Stimulated activated CD8-positive, alpha-beta memory T cell treated with anti-CD3 and anti-CD28 coated beads, Interleukin-15, amount 100 ng/mL, for 4 hours (primary cell): ENCODE measurements at places on chromosomes 7 and 10.

DNA sequence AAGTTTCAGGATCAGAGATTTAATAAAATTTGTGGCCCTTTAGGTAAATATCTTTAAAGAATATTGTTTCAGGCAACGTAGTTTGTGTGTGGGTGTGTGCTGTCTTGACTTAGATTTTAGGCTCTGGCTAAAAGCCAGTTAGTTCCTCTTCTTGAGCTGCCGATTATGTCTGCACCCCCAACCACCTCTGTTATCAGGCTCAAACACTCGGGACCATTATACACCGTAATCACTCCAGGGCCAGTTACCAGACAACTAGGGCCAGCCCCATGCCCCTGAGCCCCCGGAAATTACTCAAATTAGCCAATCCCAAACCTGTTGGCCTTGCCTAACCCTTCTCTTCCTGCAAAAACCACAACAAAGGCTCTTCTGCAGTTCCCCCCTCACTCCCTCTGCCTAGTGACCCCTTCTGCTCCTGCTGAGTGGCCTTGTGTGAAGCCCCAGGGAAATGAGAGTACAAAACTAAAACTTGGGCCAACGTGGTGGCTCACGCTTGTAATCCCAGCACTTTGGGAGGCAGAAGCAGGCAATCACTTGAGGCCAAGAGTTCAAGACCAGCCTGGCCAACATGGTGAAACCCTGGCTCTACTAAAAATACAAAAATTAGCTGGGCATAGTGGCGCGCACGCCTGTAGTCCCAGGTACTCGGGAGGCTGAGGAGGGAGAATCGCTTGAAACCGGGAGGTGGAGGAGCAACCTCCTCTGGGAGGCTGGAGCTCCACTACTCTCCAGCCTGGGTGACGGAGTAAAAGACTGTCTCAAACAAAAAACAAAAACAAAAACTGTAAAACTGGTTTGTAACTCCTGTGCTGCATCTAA is 9.2 kb upstream of the HNRNPF start:
- no peak for DNase-seq

DNA sequence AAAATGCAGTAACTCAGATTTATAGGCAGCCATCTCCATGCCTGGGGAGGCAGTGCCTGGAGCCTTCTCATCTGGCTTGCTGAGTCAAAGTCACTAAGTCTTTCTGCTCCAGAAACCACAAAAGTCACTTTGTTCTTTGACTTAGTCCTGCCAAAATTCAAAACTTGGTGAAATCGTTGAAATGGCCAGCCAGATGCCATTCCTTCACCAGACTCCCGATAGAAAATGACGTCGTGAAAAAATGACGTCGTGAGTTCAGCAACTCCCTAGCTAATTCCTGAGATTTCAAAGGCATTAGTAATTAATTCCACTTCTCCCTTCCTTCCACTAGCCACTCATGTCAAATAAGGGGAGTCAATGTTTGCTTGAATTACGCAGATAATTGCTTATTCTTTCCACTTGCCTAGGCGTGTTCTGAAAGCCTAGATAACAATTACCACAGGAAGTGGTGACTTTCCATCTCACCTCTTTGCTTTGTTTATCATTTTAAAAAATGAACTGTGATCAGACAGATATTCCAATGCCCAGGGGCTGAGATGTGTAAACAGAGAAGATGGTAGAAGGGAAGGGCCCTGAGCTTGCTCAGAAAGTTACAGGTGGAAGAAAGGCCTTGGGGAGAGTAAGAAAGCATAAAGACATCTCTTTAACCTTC is 48.5 kb upstream of the OSBPL3 start:
- peak; percentile 10 for DNase-seq

GRCh38 chr10:93091960-93092359 is 18.3 kb downstream of the CYP26A1 start:
- DNase-seq, result no peak

DNA sequence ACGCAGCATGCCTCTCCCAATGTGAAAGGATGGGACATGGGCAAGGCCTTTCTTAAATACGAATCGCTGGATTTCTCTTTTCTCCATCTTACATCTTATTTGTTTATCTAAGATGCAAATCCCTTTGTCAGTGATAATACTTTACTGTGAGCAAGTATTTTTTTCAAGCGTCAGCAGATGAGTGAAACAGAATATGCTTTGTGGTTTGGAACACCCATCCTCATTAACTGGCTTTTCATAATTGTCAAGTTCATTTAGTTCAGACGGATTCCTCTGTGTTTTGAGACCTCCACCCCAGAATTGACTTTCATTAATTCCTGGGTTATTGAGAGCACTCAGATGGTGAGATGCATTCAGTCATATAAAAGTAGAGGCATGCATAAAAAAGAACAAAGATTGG is 149.8 kb downstream of the NSUN6 start:
- no peak for DNase-seq

- DNase-seq, result no peak
Measured at GRCh38 chr7:122303531-122304318, 825 bp downstream of the FEZF1 start.

- no peak for DNase-seq
Measured at GRCh38 chr10:476455-476780, 213.1 kb downstream of the DIP2C start.

- no peak for DNase-seq
Measured at GRCh38 chr7:119026391-119026790, 801.9 kb downstream of the ANKRD7 start.

DNA sequence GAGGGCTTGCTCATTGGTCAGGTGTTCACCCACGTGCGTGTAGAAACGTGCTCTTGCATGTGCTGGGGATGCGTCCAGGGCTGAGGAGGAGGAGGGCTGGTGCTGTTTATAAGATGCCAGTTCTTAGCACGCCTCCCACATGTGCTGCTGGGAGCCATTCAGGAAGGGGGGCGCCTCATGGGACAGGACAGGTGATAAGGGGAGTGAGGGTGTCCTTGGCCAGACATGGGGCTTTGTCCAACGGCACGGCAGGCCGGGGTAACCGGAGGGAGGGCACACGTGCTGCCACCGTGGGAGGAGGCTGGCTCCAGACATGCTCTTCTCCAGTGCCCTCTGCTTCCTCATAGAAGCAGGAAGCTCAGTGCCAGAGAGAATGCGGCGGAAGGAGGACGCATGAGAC is 150.0 kb downstream of the ZMYND11 start:
- DNase-seq, result no peak

DNA sequence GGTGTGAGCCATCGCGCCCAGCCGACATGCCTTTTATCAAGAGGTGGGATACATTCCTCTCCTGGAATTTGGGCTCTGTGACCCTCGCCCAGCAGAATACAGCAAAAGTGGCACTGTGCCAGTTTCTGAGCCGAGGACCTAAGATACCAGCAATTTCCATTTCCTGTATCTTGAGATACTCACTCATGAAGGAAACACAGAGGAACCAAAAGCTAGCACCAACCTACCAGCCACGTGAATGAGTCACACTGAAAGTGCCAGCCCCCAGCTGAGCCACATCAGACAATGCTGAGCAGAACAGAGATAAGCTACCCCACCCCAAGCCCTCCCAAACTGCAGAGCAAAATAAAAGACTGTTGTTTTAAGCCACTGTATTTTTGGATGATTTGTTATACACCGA is 56.3 kb downstream of the CACUL1 start:
- DNase-seq, result peak; percentile 83

DNA sequence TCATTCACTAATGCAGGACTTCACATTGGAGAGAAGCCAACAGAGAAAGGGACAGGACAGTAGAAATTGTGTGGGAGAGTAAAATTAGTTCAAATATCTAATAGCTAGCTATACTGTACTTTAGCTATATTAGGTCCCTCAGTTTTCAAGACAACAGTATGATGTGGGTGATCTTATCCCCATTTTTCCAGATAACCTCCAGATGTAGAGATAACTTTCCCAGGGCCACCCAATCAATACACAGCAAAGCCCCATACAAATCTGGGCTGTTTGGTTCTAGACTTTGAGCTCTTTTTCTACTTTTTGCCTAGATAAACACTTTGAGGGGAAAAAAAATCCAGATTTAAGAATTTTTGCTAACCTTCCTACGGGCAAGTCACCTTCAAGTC is 482 bp upstream of the CLDN12 start:
- no peak for DNase-seq

DNA sequence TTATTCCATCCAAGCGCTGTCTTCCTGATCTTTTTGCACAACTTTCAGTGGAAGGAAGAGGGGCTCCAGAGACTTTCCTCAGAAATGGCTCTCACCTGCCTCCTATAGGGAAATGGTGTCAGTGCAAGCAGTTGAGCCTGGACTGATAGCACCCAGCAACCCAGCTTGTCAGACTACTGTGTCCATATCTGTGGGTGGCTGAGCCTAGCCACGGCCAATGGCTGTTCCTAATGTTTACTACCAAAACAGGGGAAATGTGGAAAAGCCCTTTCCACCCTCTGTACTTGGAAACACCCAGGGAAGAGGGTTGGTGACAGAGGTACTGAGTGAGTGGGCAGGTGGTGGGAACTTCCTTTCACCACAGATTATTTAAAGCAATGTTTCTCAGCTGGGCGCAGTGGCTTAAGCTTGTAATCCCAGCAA is 4.3 kb upstream of the YKT6 start:
- DNase-seq, result no peak

- no peak for DNase-seq
Measured at GRCh38 chr10:50552771-50553535, 70.8 kb downstream of the SGMS1 start.

GRCh38 chr7:64889686-64890162 is 13.3 kb upstream of the ZNF273 start:
- DNase-seq, result no peak

DNA sequence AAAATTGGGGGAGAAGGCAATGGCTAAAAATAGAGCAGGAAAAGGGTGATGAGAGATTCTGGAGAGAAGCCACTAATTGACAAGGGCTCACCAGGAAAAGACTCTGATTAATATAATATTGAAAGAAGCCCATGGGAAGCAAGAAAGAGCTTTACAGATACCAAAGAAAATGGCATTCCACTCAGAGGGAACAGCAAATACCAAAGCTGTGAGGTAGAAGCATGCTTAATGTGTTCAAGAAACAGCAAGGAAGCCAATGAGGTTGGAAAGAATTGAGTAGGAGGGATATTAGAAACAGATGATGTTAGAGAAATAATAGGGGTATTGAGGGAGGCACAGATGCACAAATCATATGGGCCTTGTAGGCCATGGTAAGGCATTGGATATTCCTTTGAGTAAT is 130.1 kb downstream of the MYO3A start:
- DNase-seq, result no peak

GRCh38 chr7:143199040-143199439 is 15.8 kb downstream of the TAS2R39 start:
- no peak for DNase-seq

- DNase-seq, result no peak
Measured at GRCh38 chr10:75957314-75958120, 526.1 kb downstream of the LRMDA start.
